ENCODE measurements at places on chromosomes 5 and 9.

- no peak for DNase-seq
Observed at GRCh38 chr5:125402787-125403186, 656.3 kb upstream of the ZNF608 start.

DNA sequence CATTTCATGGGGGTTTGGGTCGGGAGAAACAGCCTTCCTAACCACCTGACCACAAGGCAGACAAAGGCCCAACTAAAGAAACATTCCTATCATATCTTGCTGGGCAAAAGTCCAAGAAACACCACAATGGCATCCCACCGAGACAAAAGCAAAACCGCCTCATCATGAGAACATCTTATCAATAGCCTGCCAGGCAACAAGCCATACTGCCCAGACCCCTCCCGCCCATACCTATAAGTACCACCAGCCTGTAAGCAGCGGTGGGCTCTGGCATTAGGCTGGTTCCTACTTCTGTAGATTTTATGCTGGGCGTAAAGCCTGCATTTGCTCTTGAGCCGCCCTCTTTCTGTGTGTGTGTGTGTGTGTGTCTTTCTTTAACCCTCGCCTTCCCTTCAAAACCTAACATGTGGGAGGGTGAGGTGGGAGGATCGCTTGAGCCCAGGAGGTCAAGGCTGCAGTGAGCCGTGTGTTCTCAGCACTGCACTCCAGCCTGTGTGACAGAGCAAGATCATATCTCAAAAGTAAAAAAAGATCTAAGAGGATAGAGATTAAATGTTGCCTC is 56.9 kb downstream of the PDE6A start:
- no peak for DNase-seq

DNA sequence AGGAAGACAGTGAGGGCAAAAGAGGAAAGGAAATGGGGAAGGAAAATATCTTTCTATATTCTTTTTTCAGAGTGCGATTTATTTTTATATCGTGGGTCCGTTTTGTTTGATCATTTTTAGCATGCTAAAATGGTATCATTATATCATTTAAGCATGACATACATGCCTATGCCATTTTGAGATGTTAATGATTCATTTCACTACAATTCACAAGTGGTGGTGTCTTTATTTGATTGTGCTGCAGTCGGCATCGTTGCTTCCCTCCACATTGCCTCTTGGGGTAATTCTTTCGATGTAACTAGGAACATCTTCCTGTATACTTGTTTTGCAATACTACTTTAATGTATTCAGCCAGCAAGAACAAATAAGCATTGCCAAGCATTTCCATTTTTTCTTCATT is 145.2 kb downstream of the CFAP90 start:
- DNase-seq: no peak

- no peak for DNase-seq
Observed at GRCh38 chr5:122584411-122585300, 190.2 kb upstream of the SNX2 start.

- no peak for DNase-seq
Observed at GRCh38 chr9:99964336-99964735, 57.9 kb downstream of the STX17 start.

DNA sequence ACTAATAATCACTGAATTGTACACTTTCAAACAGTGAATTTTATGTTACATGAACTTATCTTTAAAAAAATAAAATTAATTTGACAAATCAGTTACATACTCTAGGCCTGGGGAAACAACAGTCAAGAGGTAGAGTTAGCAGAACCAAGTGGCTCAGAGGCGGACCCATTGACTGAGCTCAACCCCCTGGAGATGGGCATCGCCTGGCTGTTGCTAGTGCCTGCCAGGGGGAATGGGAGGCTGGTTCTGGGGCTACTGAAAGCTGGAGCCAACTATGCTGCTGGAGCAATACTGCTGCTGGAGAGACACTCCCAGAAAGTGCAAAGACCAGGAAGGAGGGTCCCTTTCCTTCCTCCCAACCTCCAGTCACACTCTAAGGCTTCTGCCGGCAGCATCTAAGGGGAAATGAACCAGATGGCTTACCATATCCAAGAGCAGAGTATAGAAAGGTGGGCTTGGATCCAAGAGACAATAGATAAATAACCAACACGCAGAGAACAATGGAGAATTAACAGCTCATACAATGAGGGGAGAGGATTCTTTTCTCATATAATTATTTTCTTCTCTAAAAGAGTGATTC is 40.3 kb upstream of the ANKRD55 start:
- DNase-seq: no peak

- DNase-seq: no peak
Observed at GRCh38 chr9:127987103-127987614, 6.4 kb upstream of the EEIG1 start.

DNA sequence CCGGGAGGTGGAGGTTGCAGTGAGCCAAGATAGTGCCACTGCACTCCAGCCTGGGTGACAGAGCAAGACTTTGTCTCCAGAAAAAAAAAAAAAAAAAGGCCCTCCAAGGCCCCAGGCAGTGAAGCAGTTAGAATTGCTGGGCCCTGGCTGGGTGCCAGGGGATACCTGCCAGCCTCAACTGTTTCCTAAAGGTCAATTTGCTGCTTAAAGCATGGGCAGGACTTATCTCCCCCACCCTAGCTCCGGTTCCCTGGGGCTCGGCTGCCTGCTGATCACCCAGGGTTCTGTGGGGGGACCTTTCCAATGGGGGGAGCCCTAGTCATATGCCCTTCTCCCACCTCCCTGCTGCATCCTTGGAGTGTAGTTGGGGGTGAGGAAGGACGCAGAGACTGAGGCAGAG is 25.7 kb downstream of the NCS1 start:
- no peak for DNase-seq

DNA sequence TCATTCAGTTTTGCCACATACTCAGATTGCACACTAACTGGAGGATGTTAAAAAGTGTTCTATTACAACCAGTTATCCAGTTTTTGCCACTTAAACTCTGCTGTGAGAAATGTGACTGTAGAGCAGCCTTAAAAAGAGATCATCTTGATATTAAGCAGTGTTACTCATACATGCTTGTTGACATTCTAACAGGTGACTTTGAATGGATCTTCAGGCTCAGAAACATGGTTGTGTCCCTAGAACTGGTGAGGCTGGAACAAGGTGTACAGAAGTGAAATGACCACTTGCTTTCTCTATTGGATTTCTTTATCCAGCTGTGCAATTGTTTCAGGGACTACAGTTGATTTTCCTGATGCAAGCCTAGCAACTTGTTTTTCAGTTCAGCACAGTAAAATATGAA is 166.1 kb upstream of the CCDC152 start:
- no peak for DNase-seq

GRCh38 chr5:119071561-119071995 is 691 bp downstream of the DMXL1 start:
- DNase-seq: no peak

GRCh38 chr5:4837489-4838058 is 302.6 kb upstream of the ADAMTS16 start:
- no peak for DNase-seq

- no peak for DNase-seq
Observed at GRCh38 chr5:119367502-119368237, 11.9 kb downstream of the TNFAIP8 start.

Data from stimulated activated CD4-positive, alpha-beta T cell treated with anti-CD3 and anti-CD28 coated beads, Interleukin-1b, Interleukin-23, amount 100 ng/mL, for 1 hour (primary cell).